ENCODE measurements at places on chromosomes 7 and 10.

- DNase-seq, result no peak
Measured at GRCh38 chr7:1732072-1732471, 62.0 kb downstream of the ELFN1 start.

- DNase-seq, result no peak
Measured at GRCh38 chr7:154330318-154330717, 278.1 kb downstream of the DPP6 start.

DNA sequence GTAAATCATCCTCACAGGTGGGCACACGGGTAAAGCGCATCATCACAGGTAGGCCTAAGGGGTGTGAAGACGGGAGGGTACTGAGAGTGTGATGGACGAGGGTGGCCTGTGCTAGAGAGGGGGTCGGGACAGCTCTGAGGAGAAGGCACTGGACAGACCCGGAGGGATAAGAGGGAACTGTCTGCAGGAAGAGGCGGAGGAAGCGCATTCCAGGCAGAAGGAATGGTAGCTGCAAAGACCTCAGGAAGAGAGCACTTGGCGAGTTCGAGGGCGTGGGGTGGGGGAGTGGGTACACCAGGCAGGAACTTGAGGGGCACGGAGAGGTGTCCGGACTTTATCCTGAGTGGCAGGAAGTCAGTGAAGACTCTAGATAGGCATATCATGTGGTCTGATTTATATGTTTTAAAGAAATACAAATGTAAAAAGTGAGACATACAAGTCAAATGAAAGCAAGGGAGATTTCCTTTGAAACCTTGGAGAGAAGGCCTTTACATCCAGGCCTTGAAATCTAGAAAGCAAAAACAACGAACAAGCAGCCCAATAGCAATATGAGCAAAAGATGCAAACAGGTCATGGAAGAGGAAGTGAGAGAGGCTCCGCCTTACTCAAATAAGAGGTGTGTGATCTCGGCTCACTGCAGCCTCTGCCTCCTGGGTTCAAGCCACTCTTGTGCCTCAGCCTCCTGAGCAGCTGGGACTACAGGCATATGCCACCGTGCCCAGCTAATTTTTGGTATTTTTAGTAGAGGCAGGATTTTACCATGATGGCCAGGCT lies 3.6 kb downstream of the LHPP start:
- no peak for DNase-seq

- no peak for DNase-seq
Measured at GRCh38 chr10:72309290-72310240, 35.8 kb downstream of the DDIT4 start.

DNA sequence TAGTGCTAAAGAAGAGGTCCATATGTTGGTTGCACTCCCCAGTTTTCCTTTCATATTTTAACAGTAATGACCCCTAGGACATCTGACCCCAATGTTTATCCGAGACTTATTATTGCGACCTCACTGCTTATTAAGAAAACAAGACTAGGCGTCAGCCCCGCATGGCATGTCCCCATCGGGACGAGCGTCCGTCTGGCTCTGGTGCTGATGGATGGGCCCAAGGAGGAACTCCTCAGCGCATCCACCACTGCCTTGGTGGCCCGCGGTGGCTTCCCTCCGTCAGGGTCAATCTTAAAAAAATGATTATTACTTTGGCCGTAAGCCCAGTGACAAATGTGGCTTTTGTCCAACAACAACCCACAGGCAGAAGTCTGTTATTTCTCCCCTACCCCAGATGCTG lies 40.1 kb upstream of the CXCL12 start:
- no peak for DNase-seq

DNA sequence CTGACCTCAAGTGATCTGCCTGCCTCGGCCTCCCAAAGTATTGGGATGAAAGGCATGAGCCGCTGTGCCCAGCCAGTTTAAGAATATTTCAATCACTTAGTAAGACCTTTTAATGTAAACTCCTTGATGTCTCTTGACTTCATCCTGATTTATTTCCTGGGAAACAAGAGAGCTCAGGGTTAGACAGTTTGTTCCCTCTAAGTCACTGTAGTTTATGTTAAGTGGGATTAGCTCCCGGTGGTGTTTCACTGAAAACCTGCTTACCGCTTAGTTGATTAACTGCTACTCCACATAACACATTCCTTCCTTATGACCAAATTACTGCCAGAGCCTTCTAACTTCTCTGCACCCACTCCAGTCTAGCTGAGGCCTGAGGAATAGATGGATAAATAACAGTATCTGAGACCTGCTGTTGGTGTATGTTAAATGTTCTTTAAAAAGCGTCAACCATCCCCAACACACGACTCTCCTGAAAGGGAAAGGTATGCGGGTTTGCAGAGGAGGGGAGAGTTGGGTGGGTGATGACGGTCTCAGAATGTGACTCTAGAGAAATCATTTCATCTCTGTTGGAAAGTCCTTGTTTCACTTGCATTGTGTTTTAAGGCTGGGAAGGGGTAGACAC lies 48.7 kb downstream of the CREB3L2 start:
- DNase-seq, result peak; percentile 96

DNA sequence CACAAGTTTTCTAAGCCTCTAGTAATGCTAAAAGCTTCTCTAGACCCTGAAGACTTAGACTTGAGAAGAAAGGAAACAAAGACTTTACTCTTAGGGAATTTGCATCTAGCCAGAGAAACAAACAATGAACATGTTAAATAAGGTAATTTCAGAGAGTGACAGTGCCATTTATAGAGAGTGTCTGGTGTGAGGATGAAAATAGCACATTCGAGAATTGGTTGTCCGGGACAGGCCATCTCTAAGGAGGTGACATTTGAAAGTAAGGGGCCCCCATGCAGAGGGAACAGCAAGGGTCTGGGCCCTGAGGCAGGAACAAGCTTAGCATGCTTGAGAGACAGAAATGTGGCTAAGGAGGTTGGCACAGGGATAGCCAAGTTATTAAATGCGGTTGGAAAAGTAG lies 48.1 kb downstream of the ADAM22 start:
- no peak for DNase-seq

GRCh38 chr10:52332815-52333214 lies 18.7 kb downstream of the DKK1 start:
- no peak for DNase-seq

DNA sequence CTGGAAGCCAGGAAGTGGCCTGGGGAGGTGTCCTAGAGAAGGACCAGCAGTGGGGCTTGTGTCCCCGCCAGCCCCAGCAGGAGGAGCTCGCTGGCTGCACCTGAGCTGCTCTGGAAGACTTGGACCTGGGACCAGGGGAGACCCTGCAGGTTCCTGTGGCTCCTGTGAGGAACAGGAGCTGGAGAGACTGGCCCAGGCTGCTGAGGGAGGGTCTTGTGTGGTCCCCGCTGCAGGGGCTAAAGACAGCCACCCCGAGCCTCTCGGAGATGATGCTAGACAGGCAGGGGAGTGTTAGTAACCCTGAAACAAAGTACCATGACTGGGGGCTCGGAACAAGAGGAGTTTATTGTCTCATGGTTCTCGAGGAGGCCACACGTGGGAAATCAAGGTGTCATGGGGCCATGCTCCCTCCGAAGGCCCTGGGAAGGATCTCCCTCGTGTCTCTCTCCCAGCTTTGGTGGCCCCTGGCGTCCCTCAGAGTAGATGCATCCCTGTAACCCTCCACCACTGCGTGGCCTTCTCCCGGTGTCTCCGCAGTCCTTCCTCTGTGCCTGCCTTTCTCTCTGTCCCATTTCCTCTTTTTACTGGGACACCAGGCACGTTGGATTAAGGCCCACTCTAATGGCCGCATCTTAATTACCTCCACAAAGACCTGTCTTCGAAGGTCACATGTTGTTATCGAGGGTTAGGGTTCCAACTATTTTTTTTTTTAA lies 348.4 kb downstream of the GLRX3 start:
- no peak for DNase-seq

DNA sequence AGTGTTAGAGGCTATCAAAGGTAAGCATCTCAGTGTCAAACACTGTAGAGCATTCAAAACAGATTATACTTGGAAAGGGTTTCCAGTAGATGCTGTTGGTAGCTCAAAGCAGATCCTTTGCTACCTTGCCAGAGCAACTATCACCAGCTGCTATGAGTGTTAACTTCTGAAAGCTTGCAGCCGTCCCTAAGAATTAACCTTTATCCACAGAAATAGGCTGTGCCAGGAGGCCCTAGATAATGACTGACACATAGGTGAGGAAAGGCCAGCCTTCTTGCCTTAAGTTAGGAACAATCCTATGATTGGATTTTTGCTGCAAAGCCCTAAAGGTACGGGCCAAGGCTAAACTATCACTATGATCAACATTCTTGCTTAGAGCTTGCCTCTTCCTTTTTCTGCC lies 263.2 kb downstream of the DGKB start:
- DNase-seq, result no peak

- no peak for DNase-seq
Measured at GRCh38 chr10:121436281-121436629, 162.0 kb downstream of the FGFR2 start.
